ENCODE measurements at places on chromosomes 2 and 18. TPM values are rescaled to one million over a fixed set of nuclear protein-coding genes. Genes with fewer than 3 reads are reported as not detected.

TMEM198 gene
- total RNA-seq: 11.5 TPM

PHOSPHO2 gene
- total RNA-seq: 11.9 TPM

RTKN gene
- total RNA-seq: 26.0 TPM

PLEKHB2 gene
- total RNA-seq: 77.1 TPM

CHRNG gene
- total RNA-seq: not detected

PIKFYVE gene
- 26.7 TPM for total RNA-seq

CD207 gene
- 0.28 TPM for total RNA-seq

GAREM2 gene
- 3.5 TPM for total RNA-seq

GALNT13 gene
- 0.87 TPM for total RNA-seq

CD8B2 gene
- 1.2 TPM for total RNA-seq

FAM98A gene
- 104 TPM for total RNA-seq

DNA sequence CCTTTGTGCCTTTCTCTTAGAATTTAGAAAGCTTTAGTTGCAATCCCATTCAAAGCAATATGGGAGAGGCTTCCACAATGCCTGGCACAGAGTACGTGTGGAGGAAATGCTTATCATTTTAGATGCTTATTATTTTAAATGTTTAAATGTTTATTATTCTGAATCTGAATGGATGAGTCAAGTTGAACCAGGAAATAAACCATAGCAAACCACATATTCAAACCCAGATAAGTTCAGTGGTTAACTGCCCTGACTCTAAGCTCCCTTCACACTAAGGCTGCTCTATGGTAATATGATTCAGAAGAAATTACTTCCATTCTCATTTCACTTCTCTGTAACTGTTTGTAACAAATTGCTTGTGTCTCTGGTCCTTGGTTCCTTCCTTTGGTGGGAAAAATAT lies 5.2 kb upstream of the PPP4R1 start:
- no peak for DNase-seq

DNA sequence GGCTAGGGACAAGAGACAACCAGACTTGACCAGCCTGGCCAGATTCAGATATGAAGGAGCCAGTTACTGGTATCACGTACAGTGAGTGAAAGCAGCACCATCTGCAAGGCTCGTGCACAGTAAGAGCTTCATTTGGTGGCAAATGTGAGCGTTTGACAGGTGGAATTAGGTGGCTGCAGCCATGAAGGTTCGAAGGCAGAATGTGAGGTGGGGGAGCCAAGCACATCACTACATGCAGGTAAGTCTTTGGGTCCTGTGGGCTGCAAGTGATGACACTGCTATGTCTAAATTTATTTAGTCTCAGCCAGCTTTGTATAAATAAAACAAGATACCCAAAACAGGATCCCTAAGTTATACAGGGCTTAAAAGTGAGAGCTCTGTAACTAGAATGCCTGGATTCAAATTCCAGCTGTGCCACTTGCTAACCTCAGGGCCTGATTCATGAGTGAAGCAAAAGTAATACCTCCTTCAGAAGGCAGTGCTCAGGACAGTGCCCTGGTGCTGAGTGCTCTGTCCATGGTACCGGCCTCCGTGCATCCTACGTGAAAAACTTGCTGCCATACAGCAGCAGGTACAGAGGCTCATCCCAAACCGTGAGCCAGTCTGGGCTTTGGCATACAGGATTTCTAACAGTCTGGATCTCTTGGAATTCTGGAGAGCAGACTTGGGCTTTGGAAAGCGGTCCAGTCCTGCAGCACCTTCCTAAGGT lies 18.6 kb downstream of the DDX18 start:
- DNase-seq: no peak

- DNase-seq: no peak
Observed at GRCh38 chr2:205582366-205582765, 99.9 kb upstream of the NRP2 start.

DNA sequence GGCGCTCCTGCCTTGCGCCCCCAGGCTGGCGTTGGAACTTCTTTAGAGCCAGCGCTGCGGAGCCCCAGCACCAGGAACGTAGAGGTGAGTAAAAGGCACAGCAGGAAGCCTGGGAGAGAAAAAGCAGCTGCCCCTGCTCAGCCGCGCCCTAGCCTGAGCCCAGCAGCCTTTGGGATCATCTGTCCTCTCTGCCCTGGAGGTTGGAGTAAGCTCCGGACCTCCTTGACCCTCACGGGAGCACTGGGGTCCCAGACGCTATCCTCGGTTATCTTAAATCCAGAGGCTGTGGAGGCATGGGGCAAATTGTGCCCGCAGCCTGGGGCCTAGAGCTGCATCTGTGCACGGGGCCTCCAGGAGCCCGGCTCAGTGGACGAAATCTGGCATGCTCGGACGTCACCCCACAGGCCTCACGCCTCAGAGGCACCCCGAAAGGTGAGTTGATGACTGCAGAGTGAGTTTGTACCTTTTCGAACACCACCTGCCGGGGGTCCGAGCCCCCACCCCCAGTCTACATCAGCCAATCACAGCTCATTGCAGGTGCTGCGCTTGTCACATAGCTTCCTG lies 1.6 kb upstream of the SLC66A2 start:
- no peak for DNase-seq

- DNase-seq: no peak
Observed at GRCh38 chr2:129861666-129862288, 117.7 kb upstream of the RAB6C start.

DNA sequence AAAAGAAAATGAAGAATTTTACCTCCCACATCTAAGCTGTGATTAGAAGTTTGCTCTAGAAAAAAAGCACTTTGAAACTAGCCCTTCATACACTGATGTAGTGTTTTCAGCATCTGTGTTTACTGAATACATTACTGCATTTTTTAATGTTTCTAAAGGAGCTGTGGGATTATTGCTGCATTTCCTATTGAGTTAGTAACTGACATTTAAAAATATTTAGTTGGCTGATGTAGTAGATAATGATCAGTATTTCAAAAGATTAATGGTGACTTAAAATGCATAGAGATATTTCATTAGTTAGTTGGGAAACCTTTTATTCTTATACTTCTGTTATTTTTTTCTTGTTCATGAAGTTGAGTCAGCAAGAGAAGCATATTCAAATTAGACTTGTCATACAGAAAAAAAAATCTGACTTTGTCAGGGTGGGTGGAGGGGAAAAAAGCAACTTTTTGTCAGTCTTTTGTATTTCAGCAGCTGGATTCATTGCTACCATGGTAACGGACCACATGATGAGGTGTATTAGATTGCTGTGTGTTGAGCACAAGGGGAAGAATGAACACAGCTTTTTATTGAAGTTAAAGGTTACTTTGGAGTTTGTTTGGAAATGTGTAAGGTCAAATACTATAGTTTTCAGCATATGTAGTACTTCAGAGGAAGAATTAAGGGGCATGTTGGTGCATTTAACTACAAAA lies at the start of gene DTNA:
Gene DTNA (plus strand): TSS at position 549 of the 692 bp plus-strand sequence. CDS start 45,679 bp downstream, outside the sequence.
- DNase-seq: no peak

DNA sequence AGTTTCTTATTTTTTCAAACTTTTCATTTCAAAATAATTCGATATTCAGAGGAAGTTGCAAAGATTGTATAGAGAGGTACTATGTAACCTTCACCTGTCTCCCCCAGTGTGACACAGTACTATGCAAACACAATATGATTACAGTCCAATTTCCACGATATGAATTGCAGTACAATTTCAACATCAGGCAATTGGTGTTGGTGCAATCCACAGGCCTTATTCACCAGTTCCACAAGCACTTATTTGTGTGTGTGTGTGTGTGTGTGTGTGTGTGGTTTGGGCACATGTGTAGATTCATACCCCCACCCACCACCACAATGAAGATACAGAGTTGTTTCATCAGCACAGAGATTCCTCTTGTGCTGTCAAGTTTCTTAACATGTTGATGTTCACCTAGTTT lies 69.7 kb upstream of the ARL4C start:
- DNase-seq: no peak

DNA sequence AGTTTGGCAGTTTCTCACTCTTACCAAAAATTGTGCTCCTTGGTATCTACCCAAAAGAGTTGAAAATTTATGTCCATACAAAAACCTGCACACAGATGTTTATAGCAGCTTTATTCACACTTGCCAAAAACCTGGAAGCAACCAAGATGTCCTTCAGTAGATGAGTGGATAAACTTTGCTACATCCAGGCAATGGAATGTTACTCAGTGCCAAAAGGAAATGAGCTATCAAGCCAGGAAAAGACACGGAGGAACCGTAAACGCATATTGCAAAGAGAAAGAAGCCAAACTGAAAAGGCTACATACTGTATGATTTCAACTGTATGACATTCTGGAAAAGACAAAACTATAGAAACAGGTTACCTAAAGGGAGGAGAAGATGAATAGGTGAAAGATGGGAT lies 36.1 kb downstream of the TMEM163 start:
- DNase-seq: no peak

GRCh38 chr2:176457481-176457880 lies 188.2 kb downstream of the MTX2 start:
- no peak for DNase-seq

- no peak for DNase-seq
Observed at GRCh38 chr18:26812462-26812861, 53.0 kb downstream of the AQP4 start.

DNA sequence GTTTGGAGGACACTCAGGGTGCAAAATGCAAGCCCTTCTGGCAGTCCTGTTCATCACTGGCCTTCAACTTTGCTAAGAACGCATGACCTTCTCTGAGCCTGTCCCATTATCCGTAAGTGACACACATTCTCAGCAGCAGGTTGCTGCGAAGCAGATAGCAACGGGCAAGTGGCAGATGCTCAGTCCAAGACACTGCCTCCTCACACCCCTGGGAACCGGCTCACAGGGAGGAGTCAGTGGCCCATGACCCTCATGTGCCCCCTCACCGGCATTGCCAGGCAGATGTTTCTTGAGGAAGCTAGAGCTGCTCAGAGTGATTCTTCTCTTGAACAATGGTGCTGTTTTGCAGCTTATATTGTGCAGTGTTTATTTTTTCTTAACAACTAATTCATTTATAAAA lies 737.2 kb upstream of the HS6ST1 start:
- DNase-seq: no peak

DNA sequence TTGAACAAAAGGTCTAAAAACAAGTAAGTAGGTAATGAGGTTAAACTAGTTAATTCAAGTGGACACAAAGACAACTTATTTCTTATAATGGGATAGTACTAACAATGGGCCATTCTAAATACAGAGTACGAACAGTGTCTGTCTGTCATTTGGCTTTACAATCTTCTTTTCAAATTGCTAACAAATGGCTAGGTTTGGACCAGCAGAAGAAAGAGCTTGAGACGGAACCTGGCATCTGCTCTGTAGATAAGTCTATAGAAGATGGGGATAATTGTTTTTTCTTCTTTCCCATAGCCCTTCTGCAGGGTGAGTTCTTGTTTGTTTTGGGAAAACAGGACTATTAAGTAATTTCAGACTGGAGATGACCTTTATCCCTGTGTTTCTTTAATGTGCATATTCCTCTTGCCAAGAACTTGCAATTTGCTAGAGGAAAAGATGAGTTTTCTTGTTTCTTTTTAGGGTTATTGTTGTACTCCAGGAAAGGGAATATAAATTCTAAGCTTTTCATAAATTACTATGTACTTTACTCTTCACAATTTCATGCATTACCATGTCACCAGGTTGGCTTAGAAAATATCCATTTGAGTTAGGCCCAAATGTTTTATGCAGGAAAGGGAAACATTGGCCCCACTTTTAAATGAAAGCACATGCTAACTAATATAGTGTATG lies 500.5 kb upstream of the SYT4 start:
- no peak for DNase-seq

GRCh38 chr2:37590119-37590571 lies 81.3 kb downstream of the CDC42EP3 start:
- DNase-seq: peak; percentile 31

- no peak for DNase-seq
Observed at GRCh38 chr2:31150120-31150670, 12.0 kb upstream of the GALNT14 start.

DNA sequence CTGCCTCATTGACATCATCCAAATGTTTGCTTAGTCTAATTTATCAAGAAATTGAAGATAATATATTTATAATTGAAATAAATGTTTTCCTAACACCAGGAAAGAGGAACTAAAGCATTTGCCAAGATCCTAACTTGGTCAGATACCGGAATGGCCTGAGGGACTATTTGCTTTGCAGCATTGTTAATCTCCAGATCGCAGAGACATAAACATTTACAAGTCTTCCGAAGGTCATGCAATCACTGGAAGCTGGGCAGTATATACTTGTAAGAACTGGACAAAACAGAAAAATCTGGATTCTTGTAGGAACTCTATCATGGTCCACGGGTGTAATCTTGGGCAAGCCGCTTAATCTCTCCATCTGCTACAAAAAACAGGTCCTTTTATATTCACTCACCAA lies 42.2 kb downstream of the CYBRD1 start:
- DNase-seq: peak; percentile 19

- DNase-seq: peak; percentile 77
Observed at GRCh38 chr2:152647552-152647951, 69.7 kb downstream of the PRPF40A start.

- DNase-seq: no peak
Observed at GRCh38 chr2:138115666-138116065, 151.4 kb downstream of the HNMT start.

DNA sequence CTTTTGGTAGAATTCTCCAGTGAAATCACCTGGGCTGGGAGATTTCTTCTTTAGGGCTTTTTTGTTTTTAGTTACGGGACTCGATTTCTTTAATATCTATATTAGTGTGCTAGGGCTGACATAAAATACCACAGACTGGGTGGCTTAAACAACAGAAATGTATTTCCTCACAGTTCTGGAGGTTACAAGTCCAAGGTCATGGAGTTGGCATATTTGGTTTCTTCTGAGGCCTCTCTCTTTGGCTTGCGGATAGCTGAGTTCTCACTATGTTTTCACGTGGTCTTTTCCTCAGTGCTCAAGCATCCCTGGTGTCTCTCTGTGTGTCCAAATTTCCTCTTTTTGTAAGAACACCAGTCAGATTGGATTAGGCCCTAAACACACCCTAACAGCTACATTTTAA lies 208.5 kb upstream of the DTNA start:
- no peak for DNase-seq

DNA sequence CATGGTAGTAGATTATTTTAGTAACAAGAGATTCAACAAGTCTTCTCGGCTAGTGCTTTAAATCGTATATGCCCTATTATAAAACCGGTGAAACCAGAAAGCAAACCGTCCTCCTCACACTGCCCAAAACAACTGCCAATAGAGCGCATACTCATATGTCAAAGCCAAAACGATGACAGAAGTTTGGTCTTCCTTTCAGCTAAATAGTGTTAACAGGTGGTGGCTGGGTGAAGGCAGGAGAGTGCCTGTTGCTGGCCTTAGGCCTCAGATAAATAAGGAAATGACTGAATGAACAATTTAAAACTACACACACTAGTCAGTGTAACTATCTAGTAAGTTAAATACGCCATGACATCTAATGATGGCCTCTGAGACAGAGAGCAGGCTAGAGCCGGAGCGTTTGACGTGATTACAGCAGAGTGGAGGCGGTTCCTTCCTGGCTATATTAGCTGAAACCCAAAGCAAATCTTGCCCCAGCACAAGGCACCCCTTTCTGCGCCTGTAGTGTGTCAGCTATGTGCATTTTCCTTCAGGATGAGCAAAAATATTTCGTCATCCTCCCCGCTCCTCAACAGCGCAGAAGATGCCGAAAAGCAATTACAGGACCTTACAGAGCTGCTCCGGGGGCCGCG lies 1.6 kb downstream of the LONRF2 start:
- peak; percentile 28 for DNase-seq

- DNase-seq: no peak
Observed at GRCh38 chr18:49694402-49694801, 118.9 kb downstream of the ACAA2 start.

GRCh38 chr2:191316246-191316994 lies 71.2 kb downstream of the MYO1B start:
- no peak for DNase-seq

GRCh38 chr2:239600650-239601049 lies 199.8 kb upstream of the HDAC4 start:
- DNase-seq: no peak

- DNase-seq: peak; percentile 46
Observed at GRCh38 chr2:27807476-27807875, 36.0 kb downstream of the MRPL33 start.

GRCh38 chr2:54092940-54093339 lies 22.5 kb upstream of the ACYP2 start:
- DNase-seq: no peak

Data from prostate gland (tissue), 2 donors.